Kidney (tissue), 22 donors: ENCODE measurements at places on chromosomes 6 and 20. TPM values are rescaled to one million over a fixed set of nuclear protein-coding genes. Genes with fewer than 3 reads are reported as not detected.

MUCL3 gene
- polyA plus RNA-seq: not detected

CD109 gene
- polyA plus RNA-seq: 3.7 TPM

TCF21 gene
- 28.8 TPM for polyA plus RNA-seq

VSTM2L gene
- 2.8 TPM for polyA plus RNA-seq

DNA sequence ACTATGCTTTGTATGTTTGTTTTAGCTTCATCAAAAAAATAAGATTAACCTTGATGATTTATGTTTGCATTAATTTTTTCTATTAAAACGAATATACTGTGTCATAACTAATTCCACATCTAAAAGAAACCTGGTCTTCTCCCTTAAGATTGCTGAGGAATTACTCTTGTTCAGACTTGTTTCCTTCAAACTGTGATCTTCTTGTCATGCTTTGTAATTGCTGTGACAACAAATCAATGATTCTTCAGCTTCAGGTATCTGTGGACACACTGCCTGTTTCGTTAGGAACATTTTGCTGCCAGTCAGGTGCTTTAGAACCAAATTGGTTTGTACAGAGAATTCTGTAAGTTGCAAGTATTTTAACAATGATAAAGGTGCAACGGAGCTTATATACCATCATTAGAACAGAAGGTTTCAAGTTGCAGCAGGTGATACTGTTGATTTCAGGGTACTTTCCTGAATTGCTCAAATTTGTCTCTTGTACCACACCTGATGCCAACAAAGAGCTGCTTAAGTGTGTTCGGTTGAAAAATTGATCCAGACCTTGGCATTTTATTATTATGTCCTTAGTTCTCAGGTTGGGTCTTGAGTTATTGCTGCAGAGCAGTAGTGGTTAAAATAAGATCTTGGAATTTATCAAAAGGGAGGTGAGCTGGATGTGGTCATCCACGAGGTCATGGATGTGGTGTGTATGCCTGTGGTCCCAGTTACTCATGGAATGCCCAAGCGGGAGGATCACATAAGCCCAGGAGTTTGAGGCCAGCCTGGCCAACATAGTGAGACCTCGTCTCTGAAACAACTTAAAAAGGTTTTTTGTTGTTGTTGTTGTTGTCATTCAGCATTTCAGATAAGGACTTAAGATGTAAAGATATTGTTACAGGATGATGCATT is 19.5 kb downstream of the SYTL3 start:
- no peaks in the 10 kb centered on the region for H3K4me1 ChIP-seq
- H3K36me3 ChIP-seq: no peaks in the 10 kb centered on the region
- no peak overlapping the region for H3K4me3 ChIP-seq
- no peak for DNase-seq

DNA sequence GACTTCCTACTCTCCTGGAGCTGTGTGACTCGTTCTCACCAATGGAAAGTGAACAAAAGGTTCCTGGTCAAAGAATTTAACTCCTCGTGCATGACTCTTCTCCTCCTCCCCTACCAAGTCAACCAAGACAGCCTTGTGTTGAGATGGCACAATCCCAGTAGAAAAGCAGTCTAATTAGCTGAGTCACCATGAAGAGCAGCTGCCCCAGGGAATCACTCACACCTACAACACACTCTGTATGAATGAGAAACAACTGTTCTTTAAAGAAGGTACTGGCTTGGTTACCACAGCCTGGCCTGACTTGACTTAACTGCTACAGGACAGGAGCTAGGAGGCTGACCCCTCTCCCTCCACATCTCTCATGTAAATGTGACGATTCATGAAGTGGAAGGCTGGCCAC is 2.9 kb upstream of the HLA-DOB start:
- H3K27me3 ChIP-seq: no peaks in the 10 kb centered on the region
- no peaks in the 10 kb centered on the region for H3K36me3 ChIP-seq
- no peaks in the 10 kb centered on the region for H3K4me1 ChIP-seq
- H3K4me3 ChIP-seq: no peak overlapping the region

GRCh38 chr6:32865724-32866443 is 11.9 kb downstream of the PSMB9 start:
- peaks cover 4% of the 10 kb centered on the region for H3K27me3 ChIP-seq
- DNase-seq: no peak
- H3K4me3 ChIP-seq: no peak overlapping the region
- H3K36me3 ChIP-seq: no peaks in the 10 kb centered on the region

DNA sequence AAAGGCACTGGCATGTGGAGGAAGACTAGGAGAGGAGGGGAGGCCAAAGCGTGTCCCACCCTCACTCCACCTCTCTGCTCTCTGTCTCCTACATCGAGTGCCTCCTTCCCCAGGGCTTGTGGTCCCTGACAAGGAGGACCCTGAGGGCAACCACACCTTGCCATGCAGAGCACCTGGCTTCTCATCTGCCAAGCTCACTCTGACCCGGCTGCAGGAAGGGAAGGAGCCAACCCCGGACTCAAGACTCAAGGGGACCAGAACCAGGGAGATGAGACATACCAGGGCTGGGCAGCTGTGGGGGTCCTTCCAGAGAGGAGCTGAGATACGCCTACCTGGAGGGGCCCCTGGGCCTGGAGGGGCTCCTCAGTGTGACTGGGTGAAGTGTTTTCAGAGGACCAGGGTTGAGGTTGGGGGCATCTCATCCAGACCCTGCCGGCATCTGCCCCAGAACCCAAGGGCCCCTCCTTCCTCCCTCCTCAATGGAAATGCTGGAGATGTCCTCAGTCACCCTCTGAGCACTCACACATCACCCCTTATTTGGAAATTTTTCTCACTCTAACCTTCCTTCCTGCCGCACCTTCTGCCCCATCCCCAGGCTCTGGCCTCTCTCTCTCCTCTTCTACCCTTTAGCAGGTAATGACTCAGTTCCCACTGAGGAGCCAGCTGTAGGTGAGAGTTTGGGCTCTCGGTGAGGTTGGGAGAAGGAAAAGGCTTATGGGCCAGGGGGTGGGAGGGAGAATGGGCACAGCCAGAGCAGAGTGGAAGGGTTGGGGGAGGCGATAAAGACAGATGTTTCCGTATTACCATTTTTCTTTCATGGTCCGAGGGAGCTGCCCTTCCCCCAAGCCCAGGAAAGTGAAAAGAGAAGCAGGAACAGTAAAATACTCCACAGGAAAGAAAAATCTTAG is 32.0 kb upstream of the POU5F1 start:
- peaks cover 9% of the 10 kb centered on the region for H3K4me1 ChIP-seq
- no peak for DNase-seq

- no peak for DNase-seq
- no peak overlapping the region for H3K27ac ChIP-seq
- peaks cover 19% of the 10 kb centered on the region for H3K36me3 ChIP-seq
These were observed 26.3 kb downstream of the SERINC1 start for GRCh38 chr6:122445274-122445673.

GRCh38 chr6:30463651-30464618 is 25.4 kb upstream of the HLA-E start:
- H3K27ac ChIP-seq: no peak overlapping the region
- H3K4me3 ChIP-seq: no peak overlapping the region
- peaks cover 3% of the 10 kb centered on the region for H3K4me1 ChIP-seq
- DNase-seq: no peak
- no peaks in the 10 kb centered on the region for H3K36me3 ChIP-seq

DNA sequence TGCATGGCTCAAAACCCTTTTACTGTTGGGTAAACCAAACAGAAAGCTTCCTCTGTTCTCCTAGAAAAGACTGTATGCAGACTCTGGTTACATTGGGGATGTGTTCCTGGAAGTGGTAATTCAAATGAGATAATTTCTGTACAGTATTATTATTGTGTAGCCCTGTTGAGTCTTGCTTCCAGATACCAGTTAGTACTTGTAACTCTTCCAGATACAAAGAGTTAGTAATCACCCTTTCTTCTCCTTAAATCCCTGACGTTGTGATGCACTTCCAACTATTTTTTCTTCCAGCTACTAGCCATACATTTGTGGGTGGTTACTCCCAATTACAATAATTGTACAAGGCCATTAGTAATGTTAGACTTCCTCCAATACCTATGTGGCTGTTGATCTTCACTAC is 42.3 kb upstream of the GRIK2 start:
- H3K4me1 ChIP-seq: no peaks in the 10 kb centered on the region
- no peaks in the 10 kb centered on the region for H3K27me3 ChIP-seq
- no peaks in the 10 kb centered on the region for H3K36me3 ChIP-seq
- H3K27ac ChIP-seq: no peak overlapping the region
